Activated naive CD8-positive, alpha-beta T cell treated with anti-CD3 and anti-CD28 coated beads, Interleukin-2, amount 10 ng/mL, durations not matched to agents 7 days and 5 days (primary cell): ENCODE measurements at places on chromosomes 2 and 18. TPM values are rescaled to one million over a fixed set of nuclear protein-coding genes. Genes with fewer than 3 reads are reported as not detected.

The KIF1A gene
- total RNA-seq, result 2.0 TPM

The APOB gene
- not detected for total RNA-seq

DNA sequence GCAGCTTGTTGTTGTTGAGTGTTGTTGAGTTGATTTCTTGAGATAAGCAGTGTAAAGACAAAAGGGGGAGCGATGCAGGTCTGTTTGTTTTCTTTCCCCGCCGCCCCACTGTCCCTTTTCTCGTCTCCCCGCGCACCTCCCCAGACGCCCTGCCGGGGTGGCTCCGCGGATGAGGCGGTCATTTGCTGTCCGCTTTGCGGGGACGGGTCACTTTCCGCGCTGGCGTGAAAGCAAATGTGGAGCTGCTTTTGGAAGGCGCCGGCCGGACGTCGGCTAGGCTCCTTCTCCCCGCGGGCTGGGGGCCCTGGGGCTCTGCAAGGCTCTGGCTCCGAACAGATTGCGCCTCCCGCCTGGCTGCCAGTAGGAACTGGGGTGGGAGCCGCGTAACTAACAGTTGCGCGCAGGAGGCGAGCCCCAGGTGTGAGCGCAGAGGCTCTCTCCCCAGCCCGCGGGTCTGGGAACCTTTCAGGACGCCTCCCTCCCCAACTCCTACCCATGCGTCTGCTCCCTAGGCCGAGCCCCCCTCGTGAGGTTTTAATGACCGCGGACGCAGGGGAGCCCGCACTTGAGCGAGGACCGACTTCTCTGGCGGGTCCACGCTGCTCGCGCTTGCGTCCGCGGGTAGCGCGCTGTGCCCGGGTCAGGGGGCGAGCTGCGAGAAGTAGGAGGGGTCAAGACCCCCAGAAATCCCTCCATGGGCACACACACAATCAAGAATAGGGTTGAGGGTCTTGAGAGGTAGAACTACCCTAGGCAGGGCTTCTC, 146.6 kb downstream of the MEIS1 start:
- peak; percentile 29 for DNase-seq

GRCh38 chr2:179479947-179480346, 215.3 kb upstream of the SESTD1 start:
- DNase-seq, result no peak

- no peak for DNase-seq
Measured at GRCh38 chr2:62383846-62384245, 122.1 kb downstream of the TMEM17 start.

DNA sequence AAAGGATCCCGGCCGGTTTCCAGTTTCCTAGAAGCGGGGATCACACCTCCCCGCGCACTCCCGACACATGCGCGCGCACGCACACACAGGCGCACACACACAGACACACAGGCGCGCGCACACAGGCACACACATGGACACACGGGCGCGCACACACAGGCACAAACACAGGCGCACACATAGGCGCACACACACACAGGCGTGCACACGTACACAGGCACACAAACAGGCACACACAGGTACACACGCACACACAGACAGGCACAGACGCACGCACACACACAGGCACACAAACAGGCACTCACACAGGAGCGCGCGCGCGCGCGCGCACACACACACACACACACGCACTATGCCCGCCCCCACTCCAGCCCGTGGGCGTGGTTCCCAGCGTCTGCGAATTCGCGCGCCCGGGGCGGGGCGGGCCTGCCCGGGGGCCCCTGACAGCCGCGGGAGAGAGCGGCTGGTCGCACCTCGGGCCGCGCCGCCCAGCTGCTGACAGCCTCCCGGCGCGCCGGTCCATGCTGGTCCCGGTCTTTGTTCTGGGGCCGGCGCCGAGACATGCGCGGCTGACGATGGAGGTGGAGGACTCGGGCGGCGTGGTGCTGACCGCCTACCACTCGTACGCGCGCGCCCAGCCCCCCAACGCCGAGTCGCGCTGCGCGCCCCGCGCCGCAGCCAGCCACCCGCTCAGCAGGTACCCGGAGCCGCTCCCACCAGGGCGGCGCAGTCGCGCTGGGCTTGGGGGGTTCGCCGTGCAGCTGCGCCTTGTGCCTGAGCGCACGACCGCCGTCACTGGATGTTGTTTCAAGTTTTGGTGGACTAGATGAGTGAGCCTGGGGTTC, at the start of gene ARHGAP28:
Gene ARHGAP28 (plus strand): TSS at position 470 of the 845 bp plus-strand sequence. CDS start 106 bp downstream, at position 576.
- DNase-seq, result peak; percentile 53

DNA sequence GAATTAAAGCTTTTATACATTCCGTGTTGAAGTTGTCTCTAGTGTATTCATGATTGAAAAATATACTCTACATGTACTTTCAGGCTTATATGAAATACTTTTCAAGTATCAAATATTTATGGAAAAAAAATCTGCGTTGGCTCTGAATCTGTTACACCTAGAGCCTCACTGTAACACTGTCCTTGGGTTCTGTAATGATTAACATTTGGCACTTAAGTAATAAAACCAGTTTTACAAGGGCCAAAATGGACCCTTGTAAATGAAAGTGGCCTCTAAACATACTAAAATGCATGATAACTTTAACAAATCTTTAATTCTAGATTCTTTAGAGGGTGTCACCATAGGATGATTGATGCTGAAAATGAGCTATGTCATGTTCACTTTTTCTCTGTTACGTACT, 162.8 kb downstream of the PTPRM start:
- DNase-seq, result no peak
